ENCODE measurements at places on chromosomes 4 and X. TPM values are rescaled to one million over a fixed set of nuclear protein-coding genes. Genes with fewer than 3 reads are reported as not detected.
A peak's percentile ranks its signal among the peaks of the same experiment; 100 is the strongest.

- DNase-seq, result peak; percentile 96
These were observed 48.5 kb downstream of the PRPS1 start for GRCh38 chrX:107676559-107677378.

DNA sequence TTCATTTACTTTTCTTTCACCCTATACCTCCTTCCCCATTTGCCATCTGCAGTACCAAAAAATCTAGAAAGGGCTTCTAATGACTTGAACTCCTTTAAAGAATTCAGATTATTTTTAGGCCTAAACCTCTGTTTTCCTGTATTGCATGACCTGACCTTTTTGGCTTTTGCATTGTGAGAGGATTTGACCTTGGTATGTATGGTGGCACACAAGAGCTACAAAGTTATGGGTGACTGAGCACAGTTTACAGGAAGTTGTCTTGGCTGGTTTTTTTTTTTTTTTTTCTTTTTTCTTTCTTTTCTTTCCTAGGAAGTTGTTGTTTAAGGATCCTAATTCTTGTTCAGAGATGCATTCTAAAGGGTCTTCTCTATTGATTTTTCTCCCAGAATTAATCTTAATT, 32.0 kb upstream of the MTMR8 start:
- no peak for DNase-seq

GRCh38 chr4:3217771-3218170, 31.2 kb upstream of the MSANTD1 start:
- no peak for DNase-seq

- no peak for DNase-seq
These were observed 172.8 kb downstream of the ATG4A start for GRCh38 chrX:108264376-108264775.

- no peak for DNase-seq
These were observed 99.6 kb upstream of the MSX1 start for GRCh38 chr4:4759883-4760282.

The IGFBP7 gene
- 145 TPM for total RNA-seq

Data from M059J (cell line).